ENCODE measurements at places on chromosomes 7 and 10.

DNA sequence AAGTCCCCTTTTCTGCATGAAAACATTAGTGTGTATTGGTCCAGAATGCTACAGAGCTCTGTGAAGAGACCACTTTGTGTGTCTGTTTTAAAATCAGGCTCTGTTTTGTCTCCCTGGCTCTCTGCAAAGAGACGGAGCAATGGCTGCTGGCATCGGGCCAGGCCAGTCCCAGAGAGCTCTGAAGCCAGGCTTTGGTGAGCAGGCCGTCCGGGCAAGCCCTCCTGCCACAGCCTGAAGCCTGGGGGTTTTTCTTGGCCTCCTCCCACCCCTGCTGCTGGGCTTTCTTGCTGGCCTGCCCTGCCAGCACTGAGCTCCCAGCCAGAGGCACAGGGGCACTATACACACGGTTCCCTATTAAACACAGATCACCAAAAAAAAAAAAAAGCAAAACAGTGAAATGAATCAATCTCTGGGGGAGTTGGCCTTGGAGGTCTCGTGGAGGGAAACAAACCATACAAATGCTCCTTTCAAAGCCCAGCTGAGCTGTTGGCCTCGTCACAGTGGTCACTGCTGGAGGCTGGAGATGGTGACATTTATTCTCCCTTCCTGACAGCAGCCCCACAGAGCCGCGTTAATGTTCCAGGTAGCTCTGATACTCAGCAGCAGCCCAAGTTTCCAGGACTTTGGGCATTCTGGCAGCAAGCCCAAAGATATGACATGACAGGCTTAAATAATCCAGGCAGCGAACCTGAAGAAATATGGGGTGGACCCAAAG is 237.2 kb downstream of the TCF7L2 start:
- peak; percentile 73 for DNase-seq

DNA sequence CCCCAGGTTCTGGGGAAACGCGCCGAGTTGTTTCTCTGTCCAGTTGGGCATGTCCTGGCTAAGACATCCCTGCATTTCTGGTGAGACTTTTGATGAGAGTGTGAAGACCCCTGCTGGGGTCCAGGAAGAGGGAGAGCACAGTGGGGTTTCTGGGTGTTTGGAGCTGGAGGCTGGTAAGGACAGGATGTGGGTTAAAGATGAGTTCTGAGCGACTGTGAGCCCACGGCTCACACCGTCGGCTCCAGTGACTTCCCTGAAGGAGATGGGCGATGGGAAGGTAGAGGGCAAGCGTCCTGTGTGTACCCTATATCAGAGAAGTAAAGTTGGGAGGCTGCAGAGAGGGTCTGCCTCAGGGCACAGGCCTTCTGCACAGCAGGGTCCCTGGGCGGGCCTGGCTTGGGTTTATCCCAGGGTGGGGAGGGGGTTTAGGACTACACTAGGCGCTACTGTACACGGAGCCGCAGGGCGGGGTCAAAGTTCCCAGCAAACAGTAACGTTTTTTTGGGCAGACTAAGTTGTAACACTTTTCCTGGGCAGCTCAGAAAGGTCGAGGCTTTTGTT is 3.6 kb downstream of the EMX2 start:
- no peak for DNase-seq

- DNase-seq: no peak
Measured at GRCh38 chr7:29607259-29607658, 43.6 kb downstream of the PRR15 start.

DNA sequence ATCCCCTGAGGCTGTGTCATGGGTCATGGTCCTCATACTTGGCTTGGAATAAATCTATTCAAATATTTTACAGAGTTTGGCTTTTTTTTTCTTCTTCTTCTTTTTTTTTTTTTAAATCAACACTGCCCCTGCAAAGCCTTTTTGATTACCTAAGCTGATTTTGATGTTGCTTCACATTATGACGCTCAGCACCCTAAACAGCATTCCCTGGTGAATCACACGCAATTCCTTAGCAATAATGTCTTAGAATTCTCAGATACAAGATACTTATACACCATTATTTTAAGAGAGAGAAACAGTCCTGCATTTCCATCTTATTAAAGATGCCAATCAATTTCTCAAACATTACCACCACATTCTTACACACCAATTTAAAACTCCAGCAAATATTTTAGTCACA is 323.7 kb upstream of the IGFBP3 start:
- DNase-seq: no peak

DNA sequence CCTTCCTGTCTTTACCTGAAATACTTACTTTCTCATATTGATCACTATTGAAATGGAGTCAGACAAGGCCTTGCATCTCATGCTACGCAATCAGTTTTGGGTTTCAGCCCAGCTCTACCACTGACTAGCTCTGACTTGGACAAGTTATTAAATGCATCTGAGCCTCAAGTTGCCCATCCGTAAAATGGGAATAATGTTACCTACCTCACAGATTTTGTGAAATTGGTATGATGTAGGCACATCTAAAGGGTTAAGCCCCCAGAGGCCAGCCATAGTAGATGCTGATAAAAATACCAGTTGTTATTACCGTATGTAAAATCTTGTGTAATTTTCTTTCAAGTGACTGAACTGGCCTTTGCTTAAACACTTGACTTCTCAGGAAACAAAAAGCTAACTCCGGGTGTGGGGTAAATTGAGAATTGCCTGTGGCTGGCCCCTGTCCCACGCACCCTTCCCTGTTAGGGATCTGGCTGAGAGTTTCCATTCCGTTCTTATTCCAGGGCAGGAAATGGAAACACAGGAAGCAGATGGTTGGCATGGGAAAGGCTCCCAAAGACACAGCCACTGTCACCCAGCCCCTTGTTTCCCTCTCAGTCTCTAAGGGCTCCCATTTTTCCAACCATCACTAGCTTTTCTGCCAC is 7.5 kb downstream of the DUSP5 start:
- no peak for DNase-seq

GRCh38 chr7:116906391-116906790 is 44.0 kb downstream of the CAPZA2 start:
- DNase-seq: no peak

GRCh38 chr10:76479103-76479790 is 1047.8 kb downstream of the LRMDA start:
- DNase-seq: no peak

- DNase-seq: no peak
Measured at GRCh38 chr7:94466516-94466915, 43.1 kb upstream of the CASD1 start.

DNA sequence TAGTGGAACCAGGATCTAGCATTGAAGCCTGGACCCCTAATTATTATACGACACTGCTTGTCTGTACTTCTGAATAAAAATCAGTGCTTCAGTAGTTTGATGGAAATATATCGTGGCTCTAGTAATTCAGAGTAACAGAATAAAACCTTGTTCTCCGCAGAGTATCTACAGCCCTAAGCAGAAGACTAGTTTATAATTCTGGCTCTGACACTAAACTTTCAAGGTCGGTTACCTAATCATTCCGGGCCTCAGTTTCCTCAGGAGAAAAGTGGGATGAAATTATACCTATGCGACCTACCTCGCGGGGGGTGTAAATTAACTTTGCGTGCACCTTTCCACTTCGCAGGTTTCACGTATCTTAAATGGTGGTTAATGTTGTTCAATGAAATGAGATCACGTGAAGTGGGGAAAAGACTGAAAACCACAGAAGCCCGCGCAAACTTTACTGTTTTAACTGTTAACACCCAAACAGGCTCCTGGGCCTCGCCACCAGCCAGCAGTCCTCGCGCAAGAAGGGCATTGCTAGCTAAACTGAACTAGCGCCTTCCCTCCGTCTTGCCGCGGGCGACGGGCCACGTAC is 615 bp downstream of the THAP5 start:
- DNase-seq: no peak

DNA sequence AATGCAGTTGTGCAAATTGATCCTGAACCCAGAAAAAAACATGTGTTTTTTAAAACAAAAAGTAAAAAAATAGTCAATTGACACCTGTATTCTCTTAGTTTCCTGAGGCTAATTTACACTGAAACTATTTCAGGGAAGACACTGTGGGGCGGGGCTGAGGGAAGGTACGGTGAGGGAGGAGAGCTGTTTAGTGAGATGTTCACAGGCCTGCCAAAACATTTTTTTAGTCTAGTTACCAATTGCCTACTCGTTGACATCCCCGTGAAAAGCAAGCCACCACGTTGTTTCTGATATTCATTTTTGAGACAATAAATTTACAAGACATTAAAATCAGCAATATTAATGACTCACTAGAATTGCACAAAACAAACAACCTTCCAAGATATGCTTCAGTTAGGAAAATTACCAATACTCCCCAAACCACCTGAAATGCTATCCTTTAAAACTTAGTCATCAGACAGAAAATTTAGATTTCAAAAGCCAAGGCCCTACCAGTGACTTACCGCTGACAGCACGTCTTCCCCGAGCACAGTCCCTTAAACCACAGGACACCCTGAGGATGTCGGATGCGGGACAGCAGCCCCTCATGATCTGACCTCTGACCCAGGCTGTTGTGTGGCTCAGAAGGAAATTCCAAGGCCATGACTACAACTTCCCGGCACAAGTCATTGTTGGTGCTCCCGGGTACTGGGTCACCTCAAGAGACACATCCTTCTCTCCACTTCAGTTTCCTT is 279.2 kb downstream of the PRPF18 start:
- no peak for DNase-seq

DNA sequence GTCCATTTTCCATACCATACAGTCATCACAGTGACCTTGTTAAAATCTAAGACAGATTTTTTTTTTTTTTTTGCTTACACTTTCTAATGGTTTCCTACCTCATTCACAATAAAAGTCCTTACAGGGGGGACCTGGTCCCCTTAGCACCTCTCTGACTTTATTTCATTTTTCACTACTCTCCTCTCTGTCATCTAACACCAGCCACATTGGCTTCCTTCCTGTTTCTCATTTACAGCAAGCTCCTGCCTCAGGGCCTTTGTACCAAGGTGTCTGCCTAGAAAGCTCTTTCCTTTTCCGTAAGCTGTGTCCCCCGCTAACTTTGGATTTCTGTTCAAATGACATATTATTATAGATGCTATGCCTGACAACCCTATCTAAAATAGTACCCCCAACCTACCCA is 27.7 kb downstream of the CC2D2B start:
- no peak for DNase-seq

- DNase-seq: no peak
Measured at GRCh38 chr7:51249187-51249945, 67.2 kb downstream of the COBL start.

DNA sequence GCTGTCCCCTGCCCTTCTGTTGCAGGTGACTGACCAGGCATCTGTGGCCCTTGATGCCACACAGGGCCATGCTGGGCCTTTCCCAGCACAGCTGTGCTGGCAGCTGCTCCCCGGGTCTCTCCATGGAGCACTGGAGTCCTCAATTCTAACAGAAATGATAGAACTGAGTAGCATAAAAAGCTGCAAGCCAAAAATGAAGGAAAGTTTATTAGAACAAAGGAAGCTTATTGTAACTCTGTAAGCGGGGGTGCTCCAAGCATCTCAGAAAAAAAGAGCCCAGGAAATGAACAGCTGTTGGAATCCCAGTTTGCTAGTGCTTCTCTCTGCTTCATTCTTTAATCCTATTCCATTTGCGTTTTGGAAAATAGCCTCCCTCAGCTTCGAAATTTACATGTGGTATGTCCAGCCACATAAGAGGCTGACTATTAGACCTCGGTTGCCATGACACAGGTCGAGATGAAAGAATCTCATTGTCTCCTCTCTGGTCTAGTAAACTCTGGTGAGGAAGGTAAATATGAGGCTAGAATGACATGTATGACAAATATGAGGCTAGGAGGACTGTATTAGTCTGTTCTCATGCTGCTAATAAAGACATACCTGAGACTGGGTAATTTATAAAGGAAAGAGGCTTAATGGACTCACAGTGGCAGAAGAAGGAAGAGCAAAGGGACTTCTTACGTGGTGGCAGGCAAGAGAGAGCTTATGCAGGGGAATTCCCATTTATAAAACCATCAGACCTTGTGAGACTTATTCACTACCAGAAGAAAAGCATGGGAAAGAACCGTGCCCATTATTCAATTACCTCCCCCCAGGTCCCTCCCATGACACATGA is 23.7 kb downstream of the EPDR1 start:
- DNase-seq: peak; percentile 66

DNA sequence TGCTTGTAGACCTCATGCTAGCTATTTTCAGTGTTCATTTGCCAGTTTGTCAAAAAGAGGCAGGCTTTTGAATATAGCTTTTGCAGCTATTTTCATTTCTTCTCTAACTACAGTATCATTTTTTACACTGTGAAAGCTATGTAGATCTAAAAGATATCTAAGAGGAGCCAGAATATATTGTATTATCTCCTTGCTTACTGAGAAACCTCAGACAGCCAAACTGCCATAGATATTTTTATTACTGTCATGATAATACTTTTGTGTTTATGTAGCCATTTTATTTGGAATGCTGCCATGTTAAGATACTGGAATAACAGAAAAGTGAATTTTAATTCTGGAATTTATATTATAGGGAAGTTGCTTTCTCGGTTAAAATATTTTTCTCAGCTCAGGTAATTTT is 37.2 kb downstream of the ANKIB1 start:
- no peak for DNase-seq

Data from globus pallidus (tissue), 1 donor.